Fibroblast of upper back skin (primary cell): ENCODE measurements at places on chromosomes 3 and 15.
A peak's percentile ranks its signal among the peaks of the same experiment; 100 is the strongest.

GRCh38 chr3:9036404-9037131 is 73.3 kb upstream of the RAD18 start:
- peak; percentile 74 for DNase-seq

GRCh38 chr15:96870580-96870979 is 540.1 kb downstream of the NR2F2 start:
- DNase-seq, result no peak

DNA sequence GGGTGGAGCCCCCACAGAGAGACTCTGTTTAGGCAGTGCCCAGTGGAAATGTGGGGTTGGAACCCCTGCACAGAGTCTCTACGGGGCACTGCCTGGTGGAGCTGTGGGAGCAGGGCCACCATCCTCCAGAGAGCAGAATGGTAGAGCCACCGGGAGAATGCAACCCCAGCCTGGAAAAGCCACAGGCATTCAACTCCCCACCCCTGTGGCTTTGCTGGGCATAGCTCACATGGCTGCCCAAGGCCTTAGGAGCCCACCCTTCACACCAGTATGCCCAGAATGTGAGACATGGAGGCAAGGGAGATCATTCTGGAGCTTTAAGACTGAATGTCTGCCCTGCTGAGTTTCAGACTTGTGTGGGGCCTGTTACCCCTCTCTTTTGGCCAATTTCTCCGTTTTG is 19.0 kb upstream of the CHCHD6 start:
- peak; percentile 17 for DNase-seq

GRCh38 chr3:4506559-4507023 is 13.4 kb downstream of the ITPR1 start:
- no peak for DNase-seq

GRCh38 chr15:66786222-66786621 is 84.2 kb downstream of the SMAD6 start:
- no peak for DNase-seq

- DNase-seq, result no peak
These were observed 17.6 kb downstream of the RLBP1 start for GRCh38 chr15:89203705-89204273.

DNA sequence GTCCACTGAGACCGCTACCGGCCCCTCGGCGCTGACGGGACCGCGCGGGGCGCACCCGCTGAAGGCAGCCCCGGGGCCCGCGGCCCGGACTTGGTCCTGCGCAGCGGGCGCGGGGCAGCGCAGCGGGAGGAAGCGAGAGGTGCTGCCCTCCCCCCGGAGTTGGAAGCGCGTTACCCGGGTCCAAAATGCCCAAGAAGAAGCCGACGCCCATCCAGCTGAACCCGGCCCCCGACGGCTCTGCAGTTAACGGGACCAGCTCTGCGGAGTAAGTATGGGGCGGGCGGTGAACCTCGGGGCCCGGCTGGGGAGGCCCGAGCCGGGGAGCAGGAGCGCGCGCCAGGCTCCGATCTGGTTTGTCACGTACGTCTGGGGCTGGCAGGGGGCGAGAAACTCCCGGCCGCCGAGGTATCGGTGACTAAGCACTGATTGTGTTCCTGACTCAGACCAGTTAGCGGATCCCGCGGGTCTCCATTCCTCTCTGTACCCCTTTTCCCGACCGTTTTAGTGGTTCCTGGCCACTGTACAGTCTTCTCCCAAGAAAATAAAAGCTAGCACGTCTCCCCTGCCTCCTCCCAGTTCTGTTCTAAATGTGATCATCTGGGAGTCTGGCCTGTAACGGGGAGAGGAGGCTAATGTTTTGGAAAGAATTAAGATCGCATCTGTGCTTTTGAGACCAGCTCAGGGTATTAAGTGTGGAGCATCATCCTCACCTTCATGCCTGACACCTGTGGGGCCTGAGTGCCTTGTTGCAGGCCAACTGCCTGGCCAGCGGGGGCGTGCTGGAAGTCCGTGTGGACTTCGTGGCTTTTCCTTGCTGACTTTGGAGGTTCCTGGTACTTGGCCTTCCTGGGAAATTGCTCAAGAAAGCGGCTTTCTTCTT is 691 bp downstream of the MAP2K1 start:
- DNase-seq, result peak; percentile 72

DNA sequence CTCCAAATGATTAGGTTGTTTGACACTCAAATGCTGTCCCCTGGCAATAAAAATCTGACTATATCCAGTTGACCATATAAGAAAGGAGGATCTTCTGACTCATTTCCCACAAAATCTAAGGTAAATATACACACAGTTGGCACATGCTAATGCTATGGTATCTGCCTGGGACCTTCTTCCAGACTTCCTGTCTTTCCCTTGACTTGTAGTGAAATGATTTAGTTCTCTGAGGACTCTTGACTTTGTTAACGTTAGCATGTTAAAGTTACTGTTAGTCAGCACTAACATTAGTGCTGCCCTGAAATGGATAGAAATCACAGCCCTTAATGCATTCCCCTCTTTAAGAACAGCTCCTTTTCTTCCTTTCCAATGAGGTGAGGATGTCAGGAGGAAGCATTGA is 124.3 kb upstream of the LSAMP start:
- no peak for DNase-seq

- no peak for DNase-seq
These were observed 316.9 kb downstream of the ZNF621 start for GRCh38 chr3:40841570-40842109.

- peak; percentile 54 for DNase-seq
These were observed 107.6 kb upstream of the FXR1 start for GRCh38 chr3:180804916-180805315.

DNA sequence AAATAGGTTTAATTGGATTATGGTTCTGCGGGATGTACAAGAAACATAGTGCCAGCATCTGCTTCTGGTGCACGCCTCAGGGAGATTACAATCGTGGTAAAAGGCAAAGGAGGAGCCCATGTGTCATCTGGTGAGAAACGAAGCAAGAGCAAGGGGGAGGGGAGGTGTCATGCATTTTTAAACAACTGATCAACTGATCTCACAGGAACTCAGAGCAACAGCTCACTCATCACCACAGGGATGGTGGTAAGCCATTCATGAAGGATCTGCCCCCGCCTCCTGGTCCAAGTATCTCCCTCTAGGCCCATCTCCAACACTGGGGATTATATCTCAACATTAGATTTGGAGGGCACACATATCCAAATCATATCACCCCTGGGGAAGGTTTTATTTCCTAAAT is 42.1 kb upstream of the FGF7 start:
- DNase-seq, result peak; percentile 6

- DNase-seq, result peak; percentile 97
These were observed 50.7 kb downstream of the CLDN11 start for GRCh38 chr3:170469151-170470062.

GRCh38 chr3:24047513-24047912 is 102.4 kb downstream of the NR1D2 start:
- no peak for DNase-seq

- DNase-seq, result no peak
These were observed 1.9 kb downstream of the MEX3B start for GRCh38 chr15:82043796-82044372.

DNA sequence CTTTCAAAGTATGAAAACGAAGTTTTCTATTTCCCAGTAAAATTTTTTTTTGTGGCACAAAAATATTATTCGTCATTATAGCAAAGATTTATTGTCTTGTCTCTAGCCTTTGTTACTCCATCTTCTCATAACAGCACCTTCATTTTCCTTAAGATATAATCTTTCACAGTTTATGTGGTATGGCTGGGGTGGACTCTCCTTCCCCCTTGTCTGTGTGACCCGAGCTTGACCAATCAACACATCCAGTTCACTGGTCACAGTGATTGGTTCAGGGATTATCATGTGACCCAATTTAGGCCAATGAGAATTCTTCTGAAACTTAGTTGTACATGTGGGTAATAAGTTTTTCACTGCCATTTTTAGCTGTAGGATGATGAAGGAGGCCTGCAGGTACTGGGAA is 71.2 kb upstream of the DCBLD2 start:
- no peak for DNase-seq
